ENCODE measurements at places on chromosomes 7 and 10. TPM values are rescaled to one million over a fixed set of nuclear protein-coding genes. Genes with fewer than 3 reads are reported as not detected.

Gene C10orf105
- total RNA-seq = not detected

Gene PNLIP
- total RNA-seq = under 0.01 TPM

Gene UNC5B
- total RNA-seq = 36.6 TPM

Gene ZNF22
- total RNA-seq = 4.6 TPM

Gene CXCL12
- under 0.01 TPM for total RNA-seq

Gene CRHR2
- not detected for total RNA-seq

Gene BPGM
- 16.6 TPM for total RNA-seq

Gene PRR15
- total RNA-seq = 2.1 TPM

Gene CAPZA2
- total RNA-seq = 88.2 TPM

Gene AKR1C1
- 63.2 TPM for total RNA-seq

All from bronchial epithelial cell (primary cell).